ENCODE measurements at places on chromosomes 3 and 15.

DNA sequence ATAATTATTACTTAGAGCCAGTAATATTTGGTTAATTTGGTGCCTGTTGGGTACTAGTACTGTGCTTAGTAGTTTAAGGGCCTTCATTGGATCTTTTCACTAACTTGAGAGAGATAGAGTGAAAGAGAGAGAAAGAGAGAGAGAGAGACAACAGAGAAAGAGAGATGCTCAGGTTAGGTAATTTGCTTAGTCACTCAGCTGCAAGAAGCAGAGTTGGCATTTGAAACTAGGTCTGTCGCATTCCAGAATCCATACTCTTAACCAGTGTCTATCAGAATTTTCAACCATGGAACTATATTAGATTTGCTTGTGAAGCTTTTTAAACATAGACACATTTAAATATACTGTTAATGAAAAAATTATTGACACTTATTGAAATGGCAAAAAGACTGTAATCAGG is 31.1 kb upstream of the NUDT16 start:
- no peak for DNase-seq

DNA sequence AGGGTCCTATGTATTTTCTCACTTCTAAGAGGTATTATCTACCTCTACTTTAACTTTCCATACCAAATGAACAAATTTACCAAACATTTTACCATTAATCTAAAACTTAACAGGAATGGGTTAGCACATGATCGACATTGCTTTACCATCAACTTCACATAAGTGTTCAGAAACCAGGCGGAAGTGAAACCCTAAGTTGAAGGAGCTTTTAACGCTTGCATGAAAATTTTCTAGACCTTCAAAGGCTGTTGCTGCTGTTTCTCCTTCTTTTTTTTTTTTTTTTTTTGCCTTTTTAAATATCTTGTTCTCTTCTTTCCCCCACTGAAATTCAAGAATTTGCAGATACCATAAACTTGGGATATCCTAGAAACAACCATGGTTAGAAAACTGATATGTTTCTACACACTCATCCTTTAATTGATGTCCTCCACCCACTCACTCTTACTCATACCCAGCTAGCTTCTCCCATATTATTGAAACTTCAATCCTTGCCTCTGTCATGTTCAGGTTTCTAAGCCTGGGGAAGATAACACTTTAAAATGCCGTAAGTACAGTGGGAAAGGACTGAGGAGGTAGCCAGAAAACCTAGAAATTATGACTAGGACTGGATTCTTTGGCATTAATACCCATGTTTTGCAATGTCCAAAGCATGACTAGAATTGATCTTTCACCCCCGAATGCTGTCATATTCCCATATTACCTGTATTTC is 24.7 kb downstream of the MYO5A start:
- no peak for DNase-seq

DNA sequence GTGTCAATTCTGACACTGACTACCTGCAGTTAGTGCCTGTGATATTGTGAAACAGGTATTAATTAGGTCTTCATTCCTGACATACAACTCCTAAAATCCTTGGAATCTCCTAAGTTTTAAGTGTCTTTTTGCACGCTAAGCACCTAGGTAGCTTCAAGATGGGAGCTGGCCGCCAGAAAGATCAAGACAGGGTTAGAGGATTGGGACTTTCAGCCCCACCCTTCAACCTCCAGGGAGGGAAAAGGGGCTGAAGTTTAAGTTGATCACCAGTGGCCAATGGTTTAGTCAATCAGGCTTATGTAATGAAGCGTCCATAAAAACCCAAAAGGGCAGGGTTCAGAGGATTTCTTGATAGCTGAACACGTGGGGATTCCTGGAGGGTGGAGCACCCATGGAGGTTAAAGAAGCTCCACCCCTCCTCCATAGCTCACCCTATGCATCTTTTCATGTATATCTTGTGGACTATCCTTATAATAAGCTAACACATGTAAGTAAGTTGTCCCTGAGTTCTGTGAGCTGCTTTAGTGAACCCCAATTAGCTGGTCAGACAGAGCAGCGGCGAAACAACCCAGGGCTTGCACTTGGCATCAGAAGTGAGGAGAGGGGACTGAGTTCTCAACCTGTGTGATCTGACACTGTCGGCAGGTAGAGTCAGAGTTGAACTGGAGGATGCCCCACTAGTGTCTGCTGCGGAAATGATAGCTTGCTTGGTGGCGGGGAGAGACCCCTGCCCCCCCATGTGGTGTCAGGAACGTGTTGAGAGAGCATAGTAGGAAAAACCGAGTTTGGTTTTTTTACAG is 12.8 kb upstream of the SRP14 start:
- no peak for DNase-seq

GRCh38 chr3:189967254-189967865 is 153.3 kb downstream of the P3H2 start:
- DNase-seq = no peak

GRCh38 chr3:170196833-170197232 is 15.3 kb upstream of the PHC3 start:
- no peak for DNase-seq

DNA sequence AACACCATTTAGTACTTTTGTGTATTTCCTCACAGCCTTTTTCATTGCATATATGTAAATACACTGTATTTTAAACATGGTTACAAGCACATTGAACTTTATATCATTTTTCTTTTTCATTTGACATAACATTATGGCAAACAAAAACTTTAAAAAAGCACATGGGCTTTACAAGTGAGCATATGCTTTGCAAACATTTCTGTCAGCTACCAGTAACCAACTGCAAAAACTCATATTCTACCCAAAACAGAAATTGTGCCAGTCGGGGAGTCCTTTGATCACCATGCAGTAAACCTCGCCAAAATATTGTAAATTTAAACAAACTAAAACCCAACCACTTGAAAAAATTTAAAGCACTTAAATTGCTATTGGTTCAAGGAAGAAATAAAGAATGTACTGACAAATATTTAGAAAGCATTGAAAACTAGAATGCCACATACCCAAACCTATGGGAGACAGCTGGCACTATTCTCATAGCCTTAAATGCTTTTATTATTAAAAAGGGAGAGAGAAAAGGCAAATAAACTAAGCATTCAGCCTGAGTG is 24.4 kb downstream of the ZNF710 start:
- no peak for DNase-seq

- no peak for DNase-seq
Observed at GRCh38 chr15:93861956-93862741, 369.2 kb upstream of the MCTP2 start.

DNA sequence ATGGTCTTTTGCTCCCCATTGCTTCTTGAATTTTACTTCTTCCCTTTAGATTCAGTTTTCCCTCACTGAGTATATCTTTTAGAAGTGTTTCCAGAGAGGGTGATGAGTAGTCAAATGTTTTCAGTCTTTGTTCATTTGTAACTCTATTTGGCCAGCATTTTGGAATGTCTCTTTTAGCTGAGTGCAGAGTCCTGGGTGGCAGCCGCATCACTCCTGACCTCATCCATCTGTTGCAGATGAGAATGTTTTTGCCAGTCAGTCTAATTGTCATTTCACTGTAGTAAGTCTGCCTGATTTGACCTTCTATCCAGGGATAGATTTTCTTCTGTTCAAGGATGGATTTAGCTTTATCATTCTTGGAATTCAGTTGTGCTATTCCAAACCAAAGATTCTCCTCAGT is 7.3 kb downstream of the SRPRB start:
- DNase-seq = no peak

DNA sequence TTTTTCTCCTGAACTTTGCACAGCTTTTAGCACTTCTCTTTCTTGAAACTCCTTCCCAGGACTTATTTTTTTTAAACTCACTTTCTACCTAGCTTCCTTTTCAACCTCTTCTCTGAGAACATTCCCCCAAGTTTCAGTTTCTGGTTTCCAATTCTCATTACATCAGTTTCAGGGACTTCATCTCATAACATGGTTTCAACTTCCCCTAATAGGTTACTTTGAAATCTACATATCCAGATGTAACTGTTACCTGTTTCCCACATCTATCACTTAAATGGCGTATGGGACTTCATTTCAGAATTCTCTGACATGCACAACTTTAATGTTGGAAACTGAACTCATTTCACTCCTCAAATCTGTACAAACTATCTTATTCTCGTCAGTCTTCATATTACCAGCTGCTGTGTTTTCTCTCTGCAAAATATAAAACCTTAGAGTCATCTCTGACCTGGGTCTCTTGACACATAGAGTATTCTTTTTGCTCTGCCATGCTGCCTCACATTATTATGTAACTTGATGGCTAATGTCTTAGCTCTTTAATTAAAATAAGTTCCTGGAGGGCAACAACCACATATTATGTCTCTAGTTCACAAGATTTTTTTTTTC is 58.4 kb downstream of the NME9 start:
- DNase-seq = no peak

GRCh38 chr3:172530101-172530561 is 6.9 kb upstream of the TNFSF10 start:
- DNase-seq = no peak

- DNase-seq = no peak
Observed at GRCh38 chr3:126132751-126133511, 47.5 kb downstream of the ALDH1L1 start.

DNA sequence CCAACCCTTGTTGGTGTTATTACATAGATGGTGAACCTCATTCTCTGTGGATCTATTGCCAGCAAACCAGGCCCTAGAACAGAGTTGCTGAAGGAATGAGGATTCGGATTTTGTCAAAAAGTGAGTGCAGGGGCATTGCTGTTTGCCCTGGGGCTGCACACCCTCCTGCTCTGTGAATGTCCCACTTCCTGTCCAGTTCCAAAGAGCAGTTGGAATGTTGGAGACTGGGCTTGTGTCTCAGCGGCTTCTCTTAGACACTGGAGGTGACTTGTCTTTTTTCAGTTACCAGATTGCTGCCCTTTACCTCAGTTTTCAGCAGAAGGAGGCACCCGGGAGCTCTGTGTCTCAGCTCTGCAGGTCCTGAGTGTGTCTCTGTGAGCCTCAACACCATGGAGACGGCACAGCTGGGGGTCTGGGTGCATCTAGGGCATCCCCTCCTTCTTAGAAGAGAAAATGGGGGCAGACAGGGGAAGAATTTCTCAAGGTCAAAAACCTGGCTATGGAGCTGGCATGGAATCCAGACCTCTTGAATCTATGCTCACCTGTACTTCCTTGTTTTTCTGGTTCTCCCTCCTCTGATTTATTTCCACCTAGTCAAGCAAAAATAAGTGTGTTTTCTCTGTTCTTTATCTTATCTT is 46.3 kb downstream of the LIMD1 start:
- DNase-seq = no peak

DNA sequence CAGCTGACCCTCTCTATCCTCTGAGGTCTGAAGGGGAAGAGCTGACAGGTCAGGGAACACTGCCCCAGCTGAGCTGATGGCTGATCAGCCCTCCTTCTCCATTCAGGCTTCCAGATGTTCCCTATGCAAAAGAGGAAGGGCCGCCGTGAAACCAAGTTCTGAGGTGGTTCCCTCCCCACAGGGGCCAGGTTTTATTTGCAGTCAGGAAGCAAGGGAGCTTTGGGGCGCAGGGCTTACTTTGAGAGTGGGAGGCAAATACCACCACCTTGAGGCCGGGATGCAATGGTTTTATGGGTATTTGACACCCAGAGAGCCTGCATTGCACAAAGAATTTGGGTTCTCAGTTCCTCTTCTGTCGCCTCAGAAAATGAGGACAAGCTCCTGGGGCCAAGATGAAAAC is 186.9 kb downstream of the ARRDC4 start:
- DNase-seq = no peak

DNA sequence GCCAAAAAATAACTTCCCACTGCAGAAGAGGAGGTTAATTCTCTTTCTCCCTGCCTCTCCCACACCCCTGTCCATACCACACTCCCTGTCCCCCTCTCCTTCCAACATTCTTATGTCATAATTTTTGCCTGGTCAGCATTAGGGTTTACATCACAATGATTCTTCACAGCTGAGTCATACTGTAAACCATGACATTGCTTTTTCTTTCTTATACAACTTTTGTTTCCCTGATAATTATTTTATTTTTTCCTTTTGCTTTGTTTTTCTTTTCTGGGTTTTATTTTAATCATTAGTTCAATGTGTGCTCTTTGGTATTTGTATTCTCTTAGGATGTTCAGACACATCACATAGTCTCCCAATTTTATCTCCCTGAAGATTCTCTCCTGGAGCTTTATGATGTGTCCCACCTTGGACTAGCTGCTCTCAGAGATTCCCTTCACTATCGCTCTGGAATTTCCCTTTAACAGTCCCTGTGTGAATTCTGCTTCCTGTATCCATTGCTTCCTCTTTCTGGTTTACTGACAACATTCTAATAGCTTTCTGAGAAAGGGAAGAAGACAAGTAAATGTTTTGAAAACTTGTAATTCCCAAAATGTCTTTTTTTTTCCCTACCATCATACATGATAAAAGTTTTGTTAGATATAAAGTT is 70.7 kb downstream of the SOX2 start:
- DNase-seq = no peak

DNA sequence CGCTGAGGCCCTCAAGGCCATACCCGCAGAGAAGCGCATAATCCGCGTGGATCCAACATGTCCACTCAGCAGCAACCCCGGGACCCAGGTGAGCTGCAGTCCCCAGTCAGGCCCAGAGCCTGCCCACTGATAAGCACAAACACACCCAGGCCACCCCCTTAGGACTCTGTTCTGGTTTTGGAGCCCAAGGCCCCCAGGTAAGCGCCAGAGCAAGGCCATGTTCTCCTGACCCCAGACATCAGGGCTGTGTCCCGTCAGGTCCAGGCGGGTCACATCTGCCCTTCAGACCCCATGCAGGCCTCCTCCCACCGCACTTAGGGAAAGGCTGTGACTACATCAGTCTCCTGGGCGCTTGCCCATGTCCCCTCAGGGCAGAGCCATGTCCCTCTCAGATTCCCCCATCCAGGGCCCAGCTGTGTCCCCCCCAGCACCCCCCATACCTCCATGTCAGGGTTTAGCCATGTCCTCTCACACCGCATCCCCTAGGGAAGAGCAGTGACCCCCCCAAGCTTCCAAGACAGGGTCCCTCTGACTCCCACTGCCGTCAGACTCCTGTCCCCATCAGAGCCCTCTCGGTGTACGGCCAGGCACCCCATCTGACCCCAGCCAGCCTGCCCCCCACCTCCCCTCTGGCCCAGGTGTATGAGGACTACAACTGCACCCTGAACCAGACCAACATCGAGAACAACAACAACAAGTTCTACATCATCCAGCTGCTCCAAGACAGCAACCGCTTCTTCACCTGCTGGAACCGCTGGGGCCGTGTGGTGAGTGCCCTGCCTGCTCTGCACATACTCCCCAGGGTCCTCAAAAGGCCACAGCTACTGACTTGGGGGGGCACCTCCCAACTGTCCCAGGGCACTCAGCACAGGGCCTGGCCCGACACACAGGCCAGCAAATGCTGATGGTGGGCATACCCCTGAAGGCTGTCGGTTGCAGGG is 1.6 kb downstream of the PARP3 start:
- no peak for DNase-seq
